ENCODE measurements at places on chromosomes 7 and 10.

DNA sequence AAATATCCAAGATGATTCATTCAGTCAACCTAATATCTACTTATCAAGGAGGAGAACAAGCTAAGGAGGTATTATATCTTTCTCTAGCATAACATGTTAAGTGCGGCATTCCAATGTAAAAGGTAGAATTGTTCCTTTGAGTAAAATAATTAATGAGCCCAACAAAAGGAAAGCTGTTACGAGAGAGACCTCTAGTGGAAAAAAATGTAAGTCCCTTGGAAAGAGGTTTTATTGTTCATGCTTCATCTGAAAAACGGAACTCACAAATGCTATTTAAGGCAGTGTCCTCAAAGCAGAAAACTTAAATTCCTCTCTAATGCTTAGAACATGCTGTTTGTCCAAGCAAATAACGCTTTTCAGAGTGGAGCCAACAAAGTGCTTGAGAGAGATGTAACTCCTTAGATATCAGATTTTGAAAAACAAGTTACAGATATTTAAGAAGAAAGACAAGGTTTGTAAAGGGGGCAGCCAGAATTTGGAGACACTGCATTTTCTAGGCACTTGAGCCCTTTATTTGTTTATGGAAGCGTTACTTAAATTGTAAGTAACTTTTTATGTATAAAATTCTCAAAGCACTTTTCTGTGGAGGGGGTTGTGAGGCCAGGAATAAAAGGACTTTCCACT lies 119.9 kb downstream of the TFEC start:
- peak; percentile 5 for DNase-seq

GRCh38 chr10:125001313-125002046 lies 59.6 kb downstream of the ZRANB1 start:
- no peak for DNase-seq

- DNase-seq = no peak
These were observed 13.1 kb upstream of the SLC26A3 start for GRCh38 chr7:107816011-107816566.

DNA sequence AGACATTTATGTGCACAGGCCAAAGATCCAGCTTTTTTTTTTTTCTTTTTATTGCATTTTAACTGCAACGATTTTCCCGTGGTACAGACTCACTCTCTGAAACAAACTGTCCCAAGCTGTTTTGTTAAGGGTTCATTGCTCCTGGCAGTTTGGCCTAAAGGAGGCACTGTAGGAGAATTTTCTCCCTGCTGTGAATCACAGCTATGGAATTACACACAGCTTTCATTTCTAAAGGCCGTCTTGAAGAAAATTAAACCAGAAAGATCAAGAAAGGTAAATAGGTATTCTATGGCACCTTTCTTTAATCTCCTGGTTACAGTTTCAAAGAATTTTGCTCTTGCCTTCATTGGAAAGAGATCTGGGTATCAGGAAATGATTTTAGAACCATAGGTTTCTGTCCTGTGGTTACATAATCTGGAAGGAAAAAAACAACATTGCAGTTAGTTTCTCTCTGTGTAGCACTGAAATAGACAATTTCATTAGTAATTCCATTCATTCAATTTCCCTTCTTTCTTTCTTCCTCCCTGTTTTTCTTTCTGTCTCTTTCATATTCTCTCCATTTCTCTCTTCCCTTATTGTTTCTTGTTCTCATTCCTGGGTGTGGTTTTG lies 51.2 kb downstream of the PDK4 start:
- DNase-seq = no peak

DNA sequence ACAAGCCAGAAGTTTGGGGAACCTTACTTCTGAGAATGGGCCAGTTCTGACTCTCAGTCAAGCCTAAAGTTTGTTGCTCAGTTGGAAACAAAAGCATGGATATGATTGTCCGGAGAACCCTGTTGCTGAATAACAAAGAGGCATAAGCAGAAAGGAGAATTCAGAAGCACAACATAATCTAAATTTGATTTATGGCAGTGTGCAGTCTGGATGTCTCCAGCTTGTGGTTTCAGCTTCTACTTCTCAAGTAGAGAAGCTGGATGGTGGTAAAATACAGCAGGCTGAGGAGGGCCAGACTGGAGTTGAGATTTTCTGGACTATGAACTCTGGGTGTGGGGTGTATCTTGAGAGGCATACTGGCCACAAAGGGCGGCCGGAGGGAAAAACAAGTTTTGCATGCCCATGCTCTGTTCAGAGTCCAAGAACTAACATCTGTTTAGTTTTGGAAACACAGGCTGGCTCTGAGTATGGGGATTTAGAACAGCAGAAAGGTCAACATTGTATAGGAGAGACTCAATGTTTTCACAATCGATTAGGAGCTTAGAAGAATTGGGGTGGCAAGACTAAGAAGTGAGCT lies 592.9 kb downstream of the CNTNAP2 start:
- no peak for DNase-seq

- DNase-seq = no peak
These were observed 243.0 kb downstream of the SNX13 start for GRCh38 chr7:17697128-17697881.

GRCh38 chr7:150912427-150912826 lies 60.1 kb downstream of the AOC1 start:
- DNase-seq = no peak

- DNase-seq = no peak
These were observed 28.6 kb upstream of the NDST2 start for GRCh38 chr10:73840056-73840402.

DNA sequence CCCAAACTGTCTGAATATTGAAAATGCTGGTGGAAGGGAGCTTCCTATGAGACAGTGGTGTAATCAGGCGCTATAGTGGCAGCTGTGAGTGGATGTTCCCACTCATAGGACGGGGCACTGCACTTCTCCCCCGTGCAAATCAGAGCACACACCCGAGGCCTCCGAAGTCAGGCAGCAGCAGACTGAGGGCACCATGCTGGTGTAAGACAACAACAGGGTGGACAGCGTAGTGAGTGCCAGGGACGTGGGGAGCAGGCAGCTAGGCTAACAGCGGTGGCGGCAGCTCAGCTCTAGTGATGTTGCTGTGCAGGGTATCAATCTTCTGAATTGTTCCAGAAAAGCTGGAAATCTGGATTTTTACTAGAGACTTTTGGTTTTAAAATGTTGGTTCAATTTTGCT lies 19.2 kb downstream of the C10orf53 start:
- DNase-seq = no peak

DNA sequence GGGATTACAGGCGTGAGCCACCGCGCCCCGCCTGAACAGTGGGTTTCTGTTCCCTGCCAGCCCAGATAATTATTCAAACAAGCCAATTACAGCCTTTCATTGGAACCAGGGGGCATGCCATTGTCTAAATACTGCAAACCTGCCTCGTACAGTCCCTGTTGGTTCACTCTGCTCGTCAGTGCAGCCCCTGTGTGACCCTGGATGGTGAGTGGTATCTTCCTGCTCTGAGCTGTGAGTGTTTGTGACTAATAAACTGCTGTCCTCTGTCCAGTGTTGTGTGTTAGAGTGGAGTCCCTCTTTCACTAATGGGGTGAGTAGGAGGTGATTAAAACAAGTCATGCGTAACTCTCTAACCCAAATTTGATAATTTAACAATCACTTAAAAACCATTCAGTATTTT lies 176.5 kb upstream of the FAM3C start:
- no peak for DNase-seq

DNA sequence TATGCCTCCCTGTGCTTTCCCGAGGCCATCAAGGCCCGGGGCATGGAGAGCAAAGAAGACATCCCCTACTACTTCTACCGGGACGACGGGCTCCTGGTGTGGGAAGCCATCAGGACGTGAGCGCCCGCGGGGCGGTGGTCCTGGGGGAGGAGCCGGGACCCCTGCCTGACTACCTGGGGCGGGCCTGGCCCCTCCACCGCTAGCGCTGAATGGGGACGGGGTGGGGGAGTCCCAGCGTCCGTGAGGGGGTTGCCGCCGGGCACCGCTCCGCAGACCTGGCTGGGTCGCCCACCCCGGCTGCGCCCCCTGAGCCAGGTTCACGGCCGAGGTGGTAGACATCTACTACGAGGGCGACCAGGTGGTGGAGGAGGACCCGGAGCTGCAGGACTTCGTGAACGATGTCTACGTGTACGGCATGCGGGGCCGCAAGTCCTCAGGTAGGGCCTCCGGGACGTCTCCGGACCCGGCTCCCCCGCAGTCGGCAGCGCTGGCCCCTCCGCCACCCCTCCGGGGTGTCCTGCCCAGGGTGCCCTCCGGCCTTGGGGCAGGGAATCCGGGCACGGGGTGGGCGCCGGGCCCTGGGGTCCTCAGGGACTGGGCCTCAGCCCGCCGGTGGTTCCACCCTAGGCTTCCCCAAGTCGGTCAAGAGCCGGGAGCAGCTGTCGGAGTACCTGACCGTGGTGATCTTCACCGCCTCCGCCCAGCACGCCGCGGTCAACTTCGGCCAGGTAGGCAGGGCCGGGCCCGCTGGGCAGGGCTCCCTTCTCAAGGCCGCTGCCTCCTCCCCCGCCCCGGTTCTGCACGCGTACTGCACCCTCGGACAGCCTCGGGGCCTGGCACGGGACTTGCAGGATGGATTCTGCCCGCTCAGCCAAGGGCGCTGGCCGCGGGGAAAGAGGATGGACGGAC lies 69.3 kb downstream of the ALOX5 start:
- no peak for DNase-seq

All from iPS DF 6.9 (cell line).